ENCODE measurements at places on chromosomes 2 and 18.

- DNase-seq, result peak; percentile 97
These were observed 25.0 kb upstream of the RAPGEF4 start for GRCh38 chr2:172710584-172711047.

DNA sequence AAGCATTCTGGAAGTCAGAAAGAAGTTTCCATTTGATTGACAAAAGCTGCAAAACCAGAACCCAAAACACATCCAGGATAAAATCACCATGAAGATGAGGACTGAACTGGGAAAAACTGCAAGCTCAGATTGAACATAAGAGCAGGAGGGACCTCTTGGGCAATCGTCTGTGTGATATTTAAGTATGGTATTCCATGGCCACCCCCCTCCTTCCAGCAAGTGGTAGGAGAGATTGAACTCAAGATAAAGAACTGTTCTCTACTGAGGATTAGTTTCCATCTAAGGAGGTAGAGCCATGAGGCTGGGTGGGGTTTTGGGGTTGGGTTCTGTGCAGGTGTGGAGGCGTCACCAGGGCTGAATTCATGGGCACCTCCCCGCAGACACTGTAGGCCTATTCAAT lies 251.1 kb downstream of the NCKAP5 start:
- no peak for DNase-seq

GRCh38 chr2:147519178-147519577 lies 325.7 kb upstream of the ACVR2A start:
- no peak for DNase-seq

DNA sequence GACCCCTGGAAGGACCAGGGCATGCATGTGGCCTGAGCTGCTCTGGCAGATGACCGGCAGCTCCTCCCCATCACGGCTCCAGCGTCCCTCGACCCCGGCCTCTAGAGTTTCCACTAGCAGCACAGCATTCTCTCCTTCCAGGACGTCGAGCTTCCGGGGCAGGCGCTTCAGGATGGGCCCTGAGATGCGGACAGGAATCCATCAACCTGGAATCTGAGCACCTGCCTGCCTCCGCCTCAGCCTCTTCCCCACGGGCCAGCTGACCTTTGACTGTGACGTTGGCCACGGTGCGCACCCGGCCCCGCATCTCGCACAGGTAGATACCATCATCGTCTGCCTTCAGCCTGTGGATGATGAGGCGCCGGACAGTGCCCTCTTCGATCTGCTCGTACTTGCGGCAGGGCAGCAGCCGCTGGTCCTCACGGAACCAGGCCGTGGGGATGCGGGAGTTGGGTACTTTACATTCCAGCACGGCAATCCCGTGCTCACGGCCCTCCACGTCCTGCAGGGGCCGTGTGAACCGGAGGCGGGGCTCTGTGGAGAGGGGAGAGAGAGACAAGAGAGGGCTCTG lies 3.5 kb downstream of the OBSL1 start:
- DNase-seq, result no peak

GRCh38 chr2:12960671-12961070 lies 243.9 kb downstream of the TRIB2 start:
- no peak for DNase-seq

- DNase-seq, result no peak
These were observed 19.8 kb upstream of the SMAD4 start for GRCh38 chr18:51010218-51010617.
